Aorta (tissue), 5 donors: ENCODE measurements at places on chromosomes 4 and X. TPM values are rescaled to one million over a fixed set of nuclear protein-coding genes. Genes with fewer than 3 reads are reported as not detected.

The HAUS3 gene
- 9.2 TPM for polyA plus RNA-seq

The TMEM154 gene
- under 0.01 TPM for polyA plus RNA-seq

The GSX2 gene
- polyA plus RNA-seq, result not detected

The PCYT1B gene
- polyA plus RNA-seq, result 0.03 TPM

The CT45A5 gene
- polyA plus RNA-seq, result not detected

The APELA gene
- not detected for polyA plus RNA-seq

The KCND1 gene
- polyA plus RNA-seq, result 0.88 TPM

The SLC34A2 gene
- 0.50 TPM for polyA plus RNA-seq

The TRIM75 gene
- polyA plus RNA-seq, result not detected

The SOX3 gene
- not detected for polyA plus RNA-seq

The HTN1 gene
- not detected for polyA plus RNA-seq

The CSAG1 gene
- not detected for polyA plus RNA-seq

The FRMD7 gene
- polyA plus RNA-seq, result not detected

The HMX1 gene
- polyA plus RNA-seq, result not detected

The SNX12 gene
- 31.8 TPM for polyA plus RNA-seq

The MAGEA11 gene
- polyA plus RNA-seq, result not detected

The ZNF141 gene
- polyA plus RNA-seq, result 1.6 TPM

The RBMXL3 gene
- not detected for polyA plus RNA-seq

The XAGE2 gene
- polyA plus RNA-seq, result 0.90 TPM

The SLC6A14 gene
- polyA plus RNA-seq, result 0.13 TPM

The OTC gene
- 29.6 TPM for polyA plus RNA-seq

The ADH1A gene
- 0.67 TPM for polyA plus RNA-seq

The MRPS18C gene
- polyA plus RNA-seq, result 21.5 TPM

The C4orf50 gene
- not detected for polyA plus RNA-seq

The PRKG2 gene
- polyA plus RNA-seq, result 2.5 TPM

The MND1 gene
- not detected for polyA plus RNA-seq

The STATH gene
- not detected for polyA plus RNA-seq

The TMEM31 gene
- not detected for polyA plus RNA-seq

The RHOXF2 gene
- not detected for polyA plus RNA-seq

The HDX gene
- polyA plus RNA-seq, result 0.25 TPM

The BEX1 gene
- 1.1 TPM for polyA plus RNA-seq

The GLOD5 gene
- polyA plus RNA-seq, result not detected

The RHOXF2B gene
- not detected for polyA plus RNA-seq

The SMARCAD1 gene
- 2.9 TPM for polyA plus RNA-seq

The CPLX1 gene
- 0.50 TPM for polyA plus RNA-seq

The AREG gene
- polyA plus RNA-seq, result 1.4 TPM

The RADX gene
- polyA plus RNA-seq, result 0.13 TPM

The NPY1R gene
- 112 TPM for polyA plus RNA-seq

The BMPR1B gene
- 2.0 TPM for polyA plus RNA-seq

The SLC25A14 gene
- 12.0 TPM for polyA plus RNA-seq

The PARM1 gene
- polyA plus RNA-seq, result 112 TPM

The GAB3 gene
- polyA plus RNA-seq, result 1.6 TPM

The TMSB15B gene
- 22.7 TPM for polyA plus RNA-seq

The FMR1NB gene
- not detected for polyA plus RNA-seq

The PRAF2 gene
- 30.8 TPM for polyA plus RNA-seq

The UBL4A gene
- polyA plus RNA-seq, result 24.3 TPM

The ZNF157 gene
- polyA plus RNA-seq, result 0.23 TPM

The ARX gene
- not detected for polyA plus RNA-seq

The RPL9 gene
- 6,864 TPM for polyA plus RNA-seq

The PPEF1 gene
- polyA plus RNA-seq, result not detected

The CENPVL1 gene
- not detected for polyA plus RNA-seq
